ENCODE measurements at places on chromosomes 16 and 17.

- no peak for DNase-seq
These were observed 249.7 kb upstream of the TBX2 start for GRCh38 chr17:61149862-61150362.

- no peak for DNase-seq
These were observed 18.6 kb upstream of the HAPSTR1 start for GRCh38 chr16:9072806-9073341.

DNA sequence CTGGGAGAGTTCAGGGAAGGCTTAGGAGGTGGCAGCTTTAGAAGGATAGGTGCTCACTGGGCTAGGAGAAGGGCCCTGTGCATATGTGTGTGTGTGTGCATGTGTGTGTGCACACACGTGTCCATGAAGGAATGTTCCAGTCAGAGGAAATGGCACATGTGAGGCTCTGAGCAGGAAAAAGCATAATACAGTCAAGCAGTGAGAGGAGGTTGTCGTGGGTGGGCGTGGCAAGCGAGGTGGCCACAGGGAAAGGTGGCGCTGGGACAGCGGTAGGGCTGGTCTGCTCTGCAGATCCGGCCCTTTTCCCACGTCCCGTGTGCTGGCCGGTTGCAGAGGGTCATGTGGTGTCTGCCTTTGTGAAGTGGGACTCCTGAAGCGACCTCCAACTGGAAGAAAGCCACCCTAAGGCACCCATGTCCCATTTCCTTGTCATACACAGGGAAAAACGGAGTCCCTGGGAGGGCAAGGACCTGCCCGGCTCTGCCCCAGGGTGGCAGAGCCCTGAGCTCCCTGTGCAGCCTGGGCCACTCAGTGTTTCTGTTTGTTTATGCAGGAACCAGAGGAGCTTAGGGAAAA lies 40.1 kb downstream of the NT5M start:
- no peak for DNase-seq

DNA sequence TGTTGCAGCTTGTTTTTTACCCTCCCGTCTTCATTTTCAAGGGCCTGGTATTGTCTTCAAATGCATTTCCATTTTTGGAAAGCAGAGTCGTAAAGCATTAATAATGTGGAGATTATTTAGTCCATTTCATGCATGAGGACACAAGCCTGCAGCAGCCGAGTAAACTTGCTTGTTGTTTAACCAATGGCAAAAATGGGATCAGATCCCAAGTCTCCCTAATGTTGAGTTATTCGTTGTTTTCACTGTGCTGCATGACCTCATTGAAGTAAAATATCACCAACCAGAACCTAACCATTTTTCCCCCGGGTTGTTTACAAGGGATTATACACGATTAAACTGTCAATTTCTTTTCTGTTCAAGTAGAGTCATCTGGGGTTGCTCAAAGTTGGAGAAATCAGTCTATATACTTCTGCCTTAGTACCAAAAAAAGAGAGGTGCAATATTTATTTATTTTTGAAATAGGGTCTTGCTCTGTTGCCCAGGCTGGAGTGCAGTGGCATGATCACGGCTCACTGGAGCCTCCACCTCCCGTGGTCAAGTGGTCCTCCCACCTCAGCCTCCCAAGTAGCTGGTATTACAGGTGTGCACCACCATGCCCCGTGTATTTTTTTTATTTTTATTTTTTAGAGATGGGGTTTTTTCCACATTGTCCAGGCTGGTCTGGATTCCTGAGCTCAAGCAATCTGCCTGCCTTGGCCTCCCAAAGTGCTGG lies 12.4 kb downstream of the AMZ2 start:
- no peak for DNase-seq

- peak; percentile 85 for DNase-seq
These were observed 1.5 kb downstream of the TMEM102 start for GRCh38 chr17:7436556-7437368.

- no peak for DNase-seq
These were observed 3.0 kb downstream of the NUDT16L1 start for GRCh38 chr16:4696172-4696904.

- DNase-seq = no peak
These were observed 46.5 kb upstream of the CDRT4 start for GRCh38 chr17:15513856-15514459.
